T-helper 2 cell (primary cell): ENCODE measurements at places on chromosomes 2 and 18.

DNA sequence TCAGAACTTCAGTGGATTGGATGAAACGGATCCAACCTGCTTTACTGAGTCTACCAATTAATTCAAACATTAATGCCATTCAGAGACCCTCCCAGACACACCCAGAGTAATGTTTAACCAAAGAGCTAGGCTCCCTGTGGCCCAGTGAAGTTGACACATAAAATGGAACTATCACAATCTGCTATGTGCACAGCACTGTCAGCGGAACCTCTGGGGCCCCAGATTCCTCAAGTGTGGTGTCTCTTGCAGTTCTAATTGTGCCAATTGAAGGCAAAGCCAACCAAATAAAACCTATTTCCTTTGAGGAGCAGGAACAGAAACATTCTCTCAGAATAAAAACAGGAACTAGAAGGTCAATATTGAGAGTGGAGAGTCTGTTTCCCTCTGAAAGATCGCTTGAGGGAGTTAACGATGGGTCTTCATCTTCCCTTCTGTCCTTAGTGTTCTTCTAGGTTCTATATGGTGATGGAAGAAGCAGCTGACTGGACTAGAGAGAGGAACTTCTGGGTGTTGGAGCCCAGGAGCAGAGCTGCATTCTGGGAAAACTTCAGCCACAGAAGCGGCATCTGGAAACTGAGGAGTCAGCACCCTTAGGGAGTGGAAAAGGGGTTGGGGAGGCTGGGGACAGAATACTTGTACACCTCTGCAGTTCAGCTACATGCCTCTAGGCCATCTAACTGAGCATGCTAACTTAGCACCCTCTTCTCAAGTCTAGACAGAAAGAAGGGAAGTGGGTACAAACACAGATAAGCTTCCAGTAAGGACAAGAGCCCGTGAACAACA lies 174.4 kb upstream of the FBXO11 start:
- DNase-seq, result no peak

- no peak for DNase-seq
Measured at GRCh38 chr18:50836521-50836957, 16.7 kb upstream of the MRO start.

DNA sequence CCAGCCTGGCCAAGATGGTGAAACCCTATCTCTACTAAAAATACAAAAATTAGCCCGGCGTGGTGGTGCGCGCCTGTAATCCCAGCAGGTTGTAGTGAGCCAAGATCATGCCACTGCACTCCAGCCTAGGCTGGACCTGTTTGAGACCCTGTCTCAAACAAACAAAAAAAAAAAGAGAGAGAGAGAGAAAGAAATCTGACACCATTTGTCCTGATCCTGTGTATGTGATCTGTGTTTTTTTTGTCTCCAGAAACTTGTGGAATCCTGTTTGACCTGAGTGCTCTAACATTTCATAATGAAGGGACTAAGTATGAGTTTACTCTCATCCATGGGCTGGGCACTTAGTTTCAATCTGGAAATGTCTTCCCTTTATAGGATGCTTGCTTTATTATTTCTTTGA lies 6.4 kb upstream of the ITPRIPL1 start:
- DNase-seq, result no peak

DNA sequence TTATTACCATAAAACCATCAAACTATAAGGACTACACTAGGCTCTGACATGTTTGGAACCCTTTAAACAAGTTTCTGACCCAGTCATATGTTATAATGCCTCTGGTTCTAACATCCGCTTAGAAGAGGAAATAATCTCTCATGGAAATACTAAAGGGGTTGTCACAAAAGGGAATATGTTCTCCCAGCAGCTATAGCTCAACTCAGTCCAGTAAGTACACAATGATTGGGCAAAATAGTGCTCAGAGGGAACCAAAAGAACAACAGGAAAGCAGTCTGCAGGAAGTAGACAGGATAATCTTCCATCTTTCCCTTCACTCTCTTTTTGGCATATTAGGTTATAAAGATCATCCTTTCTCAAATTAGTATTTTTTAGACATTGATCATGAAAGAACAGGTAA lies 4.3 kb downstream of the SRBD1 start:
- no peak for DNase-seq

DNA sequence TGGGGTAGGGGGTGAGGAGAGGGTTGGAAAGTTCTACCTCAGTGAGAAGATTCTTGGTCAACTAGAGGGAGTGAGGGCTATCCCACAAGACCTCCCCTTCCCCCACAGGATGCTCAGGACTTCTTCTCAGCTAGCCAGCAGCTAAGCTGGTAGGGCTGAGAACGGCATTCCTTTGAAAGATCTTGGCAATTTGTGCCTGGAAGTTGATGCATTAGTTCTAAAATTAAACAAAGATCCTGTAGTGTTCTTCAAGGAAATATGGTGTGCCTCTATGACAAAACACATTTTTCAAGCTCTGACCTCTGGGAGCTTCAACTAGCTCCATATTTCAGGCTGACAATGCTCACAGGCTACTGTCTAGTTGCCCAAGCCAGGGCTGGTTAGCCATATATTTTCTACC lies 2.3 kb downstream of the LYPD1 start:
- no peak for DNase-seq

- DNase-seq, result peak; percentile 39
Measured at GRCh38 chr2:9712263-9712662, 81.5 kb upstream of the YWHAQ start.

DNA sequence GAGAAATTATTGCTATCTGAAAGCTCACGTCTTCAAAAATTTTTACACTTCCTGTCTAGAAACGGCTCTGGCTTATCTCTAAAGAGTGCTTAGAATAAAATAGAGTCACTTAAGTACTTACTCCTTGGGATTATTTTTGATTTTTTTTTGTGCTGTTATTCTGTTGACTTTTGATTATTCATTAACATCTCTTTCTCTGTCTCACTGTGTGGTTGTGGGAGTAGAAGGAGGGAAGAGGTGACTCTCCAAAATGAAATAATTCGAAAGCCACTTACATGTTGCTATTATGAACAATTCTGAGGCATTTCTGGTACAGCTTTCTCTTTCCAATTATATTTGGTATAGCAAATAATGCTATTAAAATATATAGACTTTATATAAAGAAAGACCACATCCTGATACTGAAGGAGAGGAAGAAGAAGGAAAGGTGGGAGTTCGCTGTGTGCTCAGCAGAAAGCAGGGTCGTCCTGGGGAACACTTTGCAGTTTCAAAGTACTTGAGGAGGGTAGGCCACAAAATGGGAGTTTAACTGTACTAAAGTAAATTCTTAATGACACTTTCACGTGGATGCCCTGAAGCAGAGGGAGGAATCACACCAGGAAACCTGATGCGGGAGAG lies 9.6 kb upstream of the MMADHC start:
- no peak for DNase-seq

GRCh38 chr2:232319803-232320442 lies 58.6 kb upstream of the ALPP start:
- no peak for DNase-seq

DNA sequence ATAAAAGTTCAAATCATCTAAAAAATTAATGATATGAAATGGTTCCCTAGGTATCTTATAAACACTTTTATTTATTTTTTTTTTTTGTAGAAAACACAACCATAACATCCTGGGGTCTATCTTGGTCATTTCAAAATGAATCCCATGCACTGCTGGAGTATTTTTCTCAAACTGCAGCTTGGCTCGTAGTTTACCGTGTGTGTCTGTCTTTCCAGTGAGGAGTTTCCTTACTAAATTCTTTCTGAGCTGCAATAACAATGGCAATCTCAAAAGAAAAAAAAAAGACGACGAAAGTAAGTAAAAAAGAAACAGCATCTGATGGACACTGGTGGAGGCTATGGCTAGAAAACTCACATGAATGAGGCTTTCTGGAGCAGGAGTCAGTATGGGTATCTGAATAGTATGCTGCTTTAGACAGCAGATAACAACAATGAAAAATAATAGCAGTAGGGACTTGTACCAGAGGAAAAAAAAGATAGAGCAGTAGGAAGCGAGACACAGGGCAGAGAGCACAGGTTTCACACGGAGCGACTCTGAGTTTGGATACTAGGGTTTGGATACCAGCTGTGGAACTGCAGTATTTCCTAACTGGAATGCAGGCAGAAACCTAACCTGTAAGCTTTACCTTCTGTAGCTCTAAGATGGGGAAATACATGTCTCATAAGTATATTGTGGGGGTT lies 43.5 kb downstream of the CALCRL start:
- no peak for DNase-seq

GRCh38 chr2:189446780-189447179 lies 5.5 kb downstream of the WDR75 start:
- no peak for DNase-seq
